ENCODE measurements at places on chromosomes 2 and 18.
A peak's percentile ranks its signal among the peaks of the same experiment; 100 is the strongest.

- DNase-seq: peak; percentile 92
Measured at GRCh38 chr2:222860740-222861410, at the start of gene ACSL3. Gene ACSL3 (plus strand): TSS chr2:222861036. CDS start chr2:222908773, 47,737 bp downstream.

GRCh38 chr2:86029873-86030272, 75.8 kb downstream of the POLR1A start:
- no peak for DNase-seq

GRCh38 chr2:148509288-148509902, 135.2 kb upstream of the EPC2 start:
- DNase-seq: peak; percentile 95

DNA sequence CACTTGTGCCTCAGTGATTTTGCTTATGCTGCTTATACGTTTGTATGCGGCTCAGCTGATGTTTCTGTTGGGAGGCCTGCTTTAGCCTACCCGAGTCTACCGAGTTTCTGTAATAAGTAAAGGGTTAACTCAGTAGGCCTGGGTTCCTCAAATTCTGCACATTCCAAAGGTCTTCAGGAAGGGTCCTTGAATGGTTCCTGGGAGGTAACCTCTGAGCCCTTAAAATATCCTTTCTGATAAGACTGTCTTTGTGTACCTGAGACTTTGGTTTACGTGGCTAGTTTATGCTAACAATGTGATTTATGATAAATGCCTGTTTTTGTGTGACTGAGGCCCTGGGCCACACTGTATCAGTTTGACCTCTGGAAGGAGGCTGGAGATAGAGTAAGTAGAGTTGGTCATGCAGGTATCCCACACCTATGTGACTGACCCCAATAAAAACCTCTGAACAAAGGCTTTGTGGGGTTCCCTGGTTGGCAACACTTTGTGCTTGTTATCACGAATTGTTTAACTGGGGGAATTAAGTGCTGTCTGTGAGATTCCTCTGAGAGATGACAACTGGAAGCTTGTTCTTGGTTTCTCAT, 18.9 kb upstream of the PNPT1 start:
- DNase-seq: no peak

DNA sequence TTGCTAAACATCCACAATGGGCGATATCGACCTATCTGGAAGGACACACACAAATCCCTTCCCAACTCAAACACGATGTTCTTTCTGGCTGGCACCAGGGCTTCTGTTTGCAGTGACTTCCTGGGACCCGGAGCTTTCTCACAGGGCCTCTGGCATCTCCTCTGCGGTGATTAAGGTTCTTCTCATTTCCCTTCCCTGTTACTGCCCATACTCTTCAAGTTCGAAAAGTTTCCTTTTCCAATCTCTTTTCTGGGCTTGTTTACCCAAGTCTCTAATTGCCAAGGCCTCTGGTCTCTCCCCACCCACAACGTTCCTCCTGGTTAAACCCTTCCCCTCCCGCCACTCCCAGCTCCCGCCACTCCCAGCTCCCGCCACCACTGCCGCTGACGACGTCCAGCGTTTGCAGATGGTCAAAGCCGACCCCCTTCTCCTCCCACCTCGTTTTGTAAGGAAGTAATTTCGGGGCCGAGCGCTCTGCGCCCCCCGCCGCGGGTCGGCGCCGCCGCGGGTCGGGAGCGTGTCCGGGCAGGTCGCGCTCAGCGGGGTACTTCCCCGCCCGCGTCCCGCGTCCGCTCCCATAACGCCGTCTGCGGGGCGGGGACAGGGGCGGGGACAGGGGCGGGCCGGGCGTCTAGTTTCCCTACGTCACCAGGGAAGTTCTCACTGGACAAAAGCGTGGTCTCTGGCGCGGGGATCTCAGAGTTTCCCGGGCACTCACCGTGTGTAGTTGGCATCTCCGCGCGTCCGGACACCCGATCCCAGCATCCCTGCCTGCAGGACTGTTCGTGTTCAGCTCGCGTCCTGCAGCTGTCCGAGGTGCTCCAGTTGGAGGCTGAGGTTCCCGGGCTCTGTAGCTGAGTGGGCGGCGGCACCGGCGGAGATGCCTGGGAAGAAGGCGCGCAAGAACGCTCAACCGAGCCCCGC, at the start of gene PMAIP1:
TSS of gene PMAIP1 (plus strand) at position 699 of the 924 bp plus-strand sequence. CDS start at position 881, 182 bp downstream.
- DNase-seq: peak; percentile 88

DNA sequence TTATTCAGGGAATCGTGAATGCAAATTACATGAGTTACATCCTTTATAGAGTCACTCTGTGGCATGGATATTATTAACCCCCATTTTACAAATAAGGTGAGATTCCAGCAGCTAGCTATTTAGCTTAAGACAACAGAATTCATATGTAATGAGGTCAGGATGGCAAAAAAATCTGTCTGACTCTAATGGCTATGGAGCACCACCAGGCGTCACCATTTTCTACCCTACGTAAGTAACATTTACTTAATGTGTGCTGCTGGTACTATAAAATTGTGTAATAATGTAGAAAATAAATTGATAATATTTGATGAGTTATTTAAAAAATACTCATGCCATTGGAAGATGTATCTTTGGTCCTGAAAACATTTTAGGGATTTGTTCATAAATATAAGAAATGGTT, 2040.1 kb upstream of the LRRTM1 start:
- no peak for DNase-seq

DNA sequence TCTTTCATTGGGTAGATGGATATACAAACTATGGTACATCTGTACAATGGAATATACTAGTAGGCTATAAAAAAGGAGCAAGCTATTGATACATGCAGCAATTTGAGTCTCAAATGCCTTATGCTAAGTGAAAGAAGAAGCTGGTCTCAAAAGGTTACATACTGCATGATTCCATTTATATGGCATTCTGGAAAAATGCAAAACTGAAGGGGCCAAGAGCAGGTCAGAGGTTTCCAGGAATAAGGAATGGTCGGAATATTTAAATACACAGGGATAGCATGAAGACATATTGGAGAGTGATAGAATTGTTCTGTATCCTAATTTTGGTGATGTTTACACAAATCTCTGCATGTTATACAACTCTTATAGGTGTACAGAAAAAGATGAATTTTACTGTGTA, 85.8 kb downstream of the BABAM2 start:
- no peak for DNase-seq

DNA sequence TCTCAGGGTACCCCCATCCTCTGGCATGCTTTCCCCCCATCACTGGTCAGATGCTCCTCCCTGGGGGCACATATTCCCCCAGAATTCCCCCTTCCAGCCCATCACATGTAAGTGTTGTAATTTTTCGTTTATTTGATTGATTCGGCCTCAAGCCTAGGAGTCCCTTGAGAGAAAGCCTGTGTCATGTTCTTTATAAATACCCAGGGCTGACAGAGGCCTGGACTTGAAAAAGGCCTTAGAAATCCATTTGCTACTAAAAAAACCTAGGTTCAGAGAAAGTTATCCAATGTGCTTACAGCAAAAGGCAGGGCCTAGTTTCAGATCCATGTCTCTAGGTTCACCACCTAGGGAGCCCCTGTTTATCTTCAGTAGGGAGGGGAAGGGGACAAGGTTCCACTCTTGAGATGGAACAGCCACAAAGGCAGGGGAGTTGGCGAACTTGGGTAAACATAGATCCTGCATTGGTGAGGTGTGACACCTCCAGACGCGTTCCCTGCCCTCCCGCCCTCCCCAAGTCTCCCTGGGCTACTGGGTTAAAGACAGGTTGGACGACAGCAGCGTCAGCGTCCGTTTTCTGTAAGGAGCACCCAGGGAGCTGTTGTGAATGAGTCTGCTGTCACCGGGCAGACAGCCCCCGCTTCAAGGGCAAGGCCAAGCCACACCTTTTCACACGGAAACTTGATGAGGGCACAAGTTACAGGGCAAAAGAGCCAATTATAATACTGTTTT, 147.8 kb downstream of the EN1 start:
- no peak for DNase-seq

GRCh38 chr2:224366267-224366844, 35.6 kb downstream of the FAM124B start:
- DNase-seq: no peak

- no peak for DNase-seq
Measured at GRCh38 chr2:31028417-31028816, 109.8 kb downstream of the GALNT14 start.

GRCh38 chr2:132953771-132954170, 283.8 kb upstream of the LYPD1 start:
- no peak for DNase-seq

- no peak for DNase-seq
Measured at GRCh38 chr2:215876937-215877238, 136.5 kb downstream of the MREG start.

DNA sequence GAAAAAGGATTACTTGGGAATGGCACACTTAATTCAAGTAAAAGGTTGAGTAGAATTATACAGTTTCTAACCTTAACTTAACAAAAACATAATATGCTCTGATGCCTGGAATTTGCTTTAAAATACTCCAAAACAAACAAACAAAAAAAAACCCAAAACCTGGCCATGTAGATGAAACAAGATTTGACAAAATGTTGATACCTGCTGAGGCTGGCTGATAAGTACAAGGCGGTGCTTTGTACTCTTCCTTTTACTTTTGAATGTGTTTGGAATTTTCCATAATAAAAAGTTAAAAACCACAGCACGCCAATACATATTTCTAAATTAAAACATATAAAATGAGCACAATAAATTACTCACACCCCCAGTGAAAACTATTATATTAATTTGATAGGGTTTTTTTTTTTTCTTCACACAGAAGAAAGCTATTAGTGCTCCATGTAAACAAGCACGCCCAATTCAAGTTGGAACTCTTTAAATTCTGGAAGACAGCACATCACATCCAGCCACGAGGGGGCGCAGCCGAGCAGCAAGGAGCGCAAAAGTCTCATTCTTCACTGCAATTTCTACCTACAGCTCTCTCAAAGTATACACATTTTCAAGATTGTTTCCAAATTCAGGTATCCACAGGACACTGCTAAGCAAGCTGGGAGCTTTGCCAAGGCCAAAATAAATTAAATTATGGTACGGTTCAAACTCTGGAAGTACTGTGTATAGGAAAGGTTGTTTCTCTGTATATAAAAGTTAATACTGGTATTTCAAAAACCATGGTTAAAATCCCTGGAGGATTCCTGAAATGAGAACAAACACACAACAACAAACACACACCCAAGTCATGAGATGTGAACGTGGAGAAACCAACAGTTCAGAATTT, 7.5 kb downstream of the SERTAD2 start:
- DNase-seq: peak; percentile 88

DNA sequence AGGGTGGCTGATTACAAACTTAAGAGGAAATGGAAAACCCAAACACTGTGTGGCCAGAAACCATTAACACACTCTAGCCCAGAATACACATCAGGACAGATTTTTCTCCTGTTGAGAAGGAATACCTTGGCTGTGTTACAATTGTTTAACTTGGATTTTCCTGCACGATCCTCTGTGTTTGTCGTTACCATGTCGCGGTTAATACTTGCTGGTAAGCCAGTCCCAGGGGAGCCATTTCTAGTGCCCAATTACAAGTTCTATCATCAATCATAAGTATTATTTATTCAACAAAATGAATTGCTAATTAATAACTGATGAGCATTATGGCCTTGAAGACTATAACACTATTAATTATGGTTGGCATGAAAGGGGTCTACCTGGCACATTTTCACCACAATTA, 146.8 kb downstream of the LNPK start:
- no peak for DNase-seq

- DNase-seq: no peak
Measured at GRCh38 chr2:133607679-133608078, 39.4 kb upstream of the NCKAP5 start.

- no peak for DNase-seq
Measured at GRCh38 chr18:38115201-38115600, 549.6 kb upstream of the CELF4 start.

GRCh38 chr18:46601141-46601805, 55.7 kb downstream of the LOXHD1 start:
- DNase-seq: no peak

DNA sequence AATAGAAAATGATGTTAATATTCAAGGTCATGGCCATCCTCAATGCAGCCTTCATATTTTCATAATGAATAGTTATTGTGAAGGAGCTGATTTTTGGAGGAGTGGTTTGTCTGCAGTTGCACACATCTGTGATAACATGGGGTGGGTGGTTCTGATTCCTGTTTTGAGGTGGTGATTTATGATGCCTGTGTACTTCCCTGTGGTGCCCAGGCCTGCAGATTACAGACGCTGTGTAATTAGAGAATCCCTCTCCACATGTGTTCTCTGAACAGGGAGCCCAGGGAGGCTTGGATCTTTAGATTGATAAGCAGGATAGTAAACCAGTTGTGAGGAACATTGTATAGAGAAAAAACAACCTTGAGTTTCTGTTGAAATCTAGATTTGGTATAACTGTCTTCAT, 117.5 kb downstream of the AGAP1 start:
- DNase-seq: no peak

- DNase-seq: no peak
Measured at GRCh38 chr18:6031442-6031841, 136.1 kb upstream of the TMEM200C start.

DNA sequence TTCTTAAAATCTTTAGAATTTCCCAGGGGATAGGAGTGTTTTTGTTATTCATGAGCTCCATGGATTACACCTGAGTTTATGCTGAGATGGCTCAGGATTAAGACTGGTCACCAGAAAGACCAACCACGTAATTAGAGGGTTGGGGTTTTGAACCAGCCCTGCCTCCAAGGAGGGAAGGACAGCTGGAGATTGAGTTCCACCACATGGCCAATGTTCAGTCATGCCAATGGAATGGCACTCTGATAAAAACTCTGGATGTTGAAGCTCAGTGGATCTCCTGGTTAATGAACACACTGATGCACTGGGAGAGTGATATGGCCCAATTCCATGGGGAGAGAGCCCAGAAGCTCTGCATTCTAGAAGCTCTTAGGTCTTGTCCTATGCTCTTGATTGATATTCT, 38.7 kb upstream of the PTPN4 start:
- no peak for DNase-seq

DNA sequence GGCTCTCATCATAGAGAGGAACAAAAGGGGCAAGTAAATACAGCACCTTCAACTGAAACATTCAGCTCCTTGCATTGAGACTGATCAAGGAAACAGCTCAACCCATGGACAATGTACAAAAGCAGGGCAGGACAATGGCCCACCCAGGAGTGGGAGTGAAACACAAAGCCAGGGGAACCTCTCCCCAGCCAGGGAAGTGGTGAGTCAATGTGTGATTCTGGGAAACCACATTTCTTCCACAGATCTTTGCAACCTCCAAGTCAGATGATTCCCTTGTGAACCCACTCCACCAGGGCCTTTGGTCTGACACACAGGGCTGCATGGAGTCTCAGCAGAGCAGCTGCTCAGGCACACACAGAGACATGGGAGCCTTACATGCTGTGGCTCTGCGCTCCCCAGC, 294.5 kb downstream of the NR4A2 start:
- no peak for DNase-seq
